Fibroblast of skin of abdomen (primary cell): ENCODE measurements at places on chromosomes 16 and 17.

- peak; percentile 33 for DNase-seq
Measured at GRCh38 chr16:51048544-51048943, 102.5 kb downstream of the SALL1 start.

GRCh38 chr17:66371561-66371960 lies 69.1 kb downstream of the PRKCA start:
- no peak for DNase-seq

DNA sequence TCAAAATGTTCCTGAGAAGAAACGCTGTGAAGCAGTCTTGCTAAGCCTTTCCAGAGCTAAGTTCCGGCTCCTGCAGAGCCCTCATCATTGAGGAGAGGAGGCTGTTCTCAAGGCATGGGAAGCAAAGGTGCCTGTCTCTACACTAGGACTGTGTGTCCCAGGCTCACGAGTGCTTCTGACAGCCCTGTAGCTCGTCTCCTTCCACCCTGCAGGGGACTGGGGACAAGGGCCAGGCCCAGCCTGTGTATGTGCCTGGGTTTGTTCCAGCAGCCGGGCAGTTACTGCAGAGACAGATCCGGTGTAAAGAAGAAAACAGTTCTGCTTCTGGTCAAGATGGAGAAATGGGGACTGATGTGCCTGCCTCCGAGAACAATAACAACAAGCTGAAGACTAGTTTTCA lies 156.0 kb downstream of the ENGASE start:
- no peak for DNase-seq

GRCh38 chr17:5823219-5823618 lies 238.9 kb upstream of the NLRP1 start:
- no peak for DNase-seq

GRCh38 chr16:55498101-55498500 lies 10.8 kb upstream of the LPCAT2 start:
- no peak for DNase-seq
